Right lobe of liver (tissue), 6 donors: ENCODE measurements at places on chromosomes 1 and 21. TPM values are rescaled to one million over a fixed set of nuclear protein-coding genes. Genes with fewer than 3 reads are reported as not detected.

- no peak for DNase-seq
Measured at GRCh38 chr1:16168622-16169360, 12.9 kb upstream of the EPHA2 start.

- DNase-seq: no peak
Measured at GRCh38 chr1:156204686-156205085, 8.1 kb upstream of the PMF1 start.

GRCh38 chr1:170660281-170660713 lies 3.6 kb upstream of the PRRX1 start:
- no peak for DNase-seq

DNA sequence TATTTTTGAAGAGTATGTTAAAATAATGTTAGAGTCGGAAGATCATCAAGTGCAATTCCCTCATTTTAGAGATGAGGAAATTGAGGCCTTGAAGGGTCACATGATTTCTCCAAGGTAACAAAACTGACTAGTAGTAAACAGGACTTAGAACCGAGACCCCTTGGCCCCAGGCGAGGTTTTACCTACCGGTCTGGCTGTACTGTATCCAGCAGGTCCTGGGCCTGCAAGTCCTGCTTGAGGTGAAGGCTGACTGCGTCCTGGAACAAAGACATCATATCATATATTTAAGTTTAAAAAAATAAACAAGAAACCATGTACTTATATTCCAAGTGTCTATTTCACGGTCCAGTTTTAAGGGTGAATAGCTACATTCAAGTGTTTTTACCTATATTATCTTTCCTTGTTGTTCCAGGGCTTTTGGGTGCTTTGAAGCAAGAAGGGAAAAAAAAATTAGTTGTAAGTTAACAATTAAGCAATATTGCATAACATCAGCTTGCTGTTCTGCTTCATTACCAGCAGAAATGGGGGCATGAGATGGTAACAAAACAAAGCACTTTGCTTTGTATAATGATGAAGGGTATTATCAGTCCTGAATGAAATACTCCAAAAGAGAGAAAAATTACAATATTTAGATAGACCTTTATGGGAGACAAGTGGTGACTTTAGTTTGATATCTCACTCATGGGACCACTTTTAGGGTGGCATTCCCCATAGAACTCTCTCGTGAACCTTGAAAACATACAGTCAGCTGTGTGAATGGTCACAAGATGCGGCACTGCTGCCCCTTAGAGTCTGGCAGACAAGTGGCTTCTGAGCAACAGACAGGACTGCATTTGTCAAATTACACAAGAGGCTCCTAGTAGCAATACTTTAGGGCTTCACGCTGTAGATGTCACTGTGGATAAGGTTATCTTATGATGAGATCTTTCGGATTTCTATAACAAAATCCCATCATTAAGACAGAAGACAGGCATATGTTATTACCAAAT lies 29.8 kb upstream of the CFAP298 start:
- DNase-seq: peak; percentile 56

DNA sequence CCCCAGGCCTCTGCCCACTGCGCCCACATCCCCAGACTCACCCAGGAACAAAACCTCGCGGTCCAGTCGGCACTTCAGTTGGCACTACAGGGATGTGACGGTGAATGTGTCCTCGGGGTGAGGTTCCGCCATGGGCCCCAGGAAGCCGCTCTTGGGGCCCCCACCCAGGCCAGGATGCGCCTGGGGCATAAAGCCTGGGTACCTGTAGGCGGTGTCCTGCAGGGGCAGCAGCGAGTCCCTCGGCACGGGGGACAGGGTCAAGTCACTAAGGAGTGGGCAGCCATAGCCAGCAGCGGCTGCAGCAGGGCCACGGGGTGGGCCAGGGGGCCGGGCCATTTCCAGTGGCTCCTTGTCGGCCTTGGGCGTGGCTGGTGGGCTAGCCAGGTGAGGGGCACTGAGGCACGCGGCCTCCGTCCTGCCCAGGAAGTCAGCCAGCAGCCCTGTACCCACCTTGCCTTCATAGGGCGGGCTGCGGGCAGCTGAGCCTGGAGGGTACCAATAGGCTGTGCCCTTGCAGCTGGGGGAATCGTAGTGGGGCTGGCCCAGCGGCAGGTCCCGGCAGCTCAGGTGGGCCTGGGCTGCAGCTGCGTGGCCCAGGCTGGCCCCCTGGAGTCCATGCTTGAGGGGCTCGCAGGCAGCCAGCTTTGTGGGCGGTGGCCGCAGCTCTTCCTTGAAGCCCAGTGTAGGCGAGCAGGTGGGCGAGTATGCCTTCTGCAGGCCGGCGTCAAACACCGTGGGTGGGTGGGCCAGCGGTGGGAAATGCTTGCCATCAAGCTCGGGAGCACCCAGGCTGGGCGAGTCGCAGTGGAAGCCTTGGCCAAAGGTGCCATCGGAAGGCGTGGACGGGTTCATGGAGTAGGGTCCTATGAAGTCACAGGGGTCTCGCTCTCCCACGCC lies 56.5 kb downstream of the AHDC1 start:
- DNase-seq: no peak

DNA sequence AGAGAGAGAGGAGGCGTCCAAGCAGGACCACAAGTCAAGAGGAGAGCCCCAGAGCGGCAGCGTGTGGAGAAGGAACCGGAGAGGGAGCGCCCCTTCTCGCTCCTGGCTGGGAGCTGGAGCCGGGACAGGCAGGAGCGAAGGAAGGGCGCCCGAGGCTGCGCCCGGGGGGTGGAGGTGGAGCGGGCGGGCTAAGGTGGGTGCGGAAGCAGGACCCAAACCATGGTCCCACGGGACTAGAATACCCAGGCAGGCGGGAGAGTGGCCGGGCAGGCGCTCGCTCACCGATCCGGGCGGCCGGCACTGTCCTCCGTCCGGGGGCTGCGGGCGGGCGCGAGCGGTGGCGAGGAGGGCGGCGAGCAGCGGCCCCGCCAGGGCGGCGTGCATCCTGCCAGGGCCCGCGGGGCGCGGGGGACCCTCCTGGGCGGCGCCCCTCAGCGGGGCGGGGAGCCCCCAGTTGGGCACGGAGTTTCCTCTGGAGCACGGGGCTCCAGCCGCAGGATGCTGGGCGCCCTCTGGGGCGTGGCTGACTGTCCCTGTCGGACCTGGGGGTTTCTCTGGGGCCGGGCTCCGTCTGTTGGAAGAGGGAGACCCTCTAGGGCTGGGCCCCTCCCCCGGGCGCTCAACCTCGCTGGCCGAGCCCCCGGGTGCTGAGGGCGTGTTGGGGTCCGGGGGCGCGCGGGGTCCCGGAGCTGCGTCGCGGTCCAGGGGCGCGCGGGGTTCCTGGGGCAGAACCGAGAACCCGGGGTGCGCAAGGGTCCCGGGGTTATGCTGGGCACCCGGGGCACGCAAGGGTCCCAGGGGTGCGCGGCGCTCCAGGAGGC lies 569 bp downstream of the TRABD2B start:
- peak; percentile 67 for DNase-seq

GRCh38 chr1:67143966-67144365 lies 9.2 kb upstream of the C1orf141 start:
- no peak for DNase-seq

- DNase-seq: no peak
Measured at GRCh38 chr1:89710498-89711139, 77.7 kb downstream of the LRRC8C start.

DNA sequence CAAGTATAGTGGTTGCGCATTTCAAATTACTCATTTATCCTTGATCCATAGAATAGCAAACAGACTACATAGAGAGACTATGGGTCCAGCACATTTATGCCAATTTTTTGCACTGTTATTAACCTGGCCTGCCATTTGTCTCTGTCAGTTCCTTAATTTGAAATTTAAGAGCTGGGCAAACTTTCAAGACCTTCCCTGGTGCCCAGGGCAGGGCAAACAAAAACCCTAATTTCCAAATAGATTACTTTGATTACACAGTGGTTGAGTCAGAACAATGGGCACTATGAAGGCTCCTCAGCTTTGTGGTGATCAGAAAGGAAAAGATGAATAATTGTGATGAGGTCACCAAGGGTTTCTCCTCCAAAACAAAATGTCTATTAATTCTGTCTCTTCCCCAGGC lies 80.6 kb downstream of the TNFSF18 start:
- DNase-seq: no peak

DNA sequence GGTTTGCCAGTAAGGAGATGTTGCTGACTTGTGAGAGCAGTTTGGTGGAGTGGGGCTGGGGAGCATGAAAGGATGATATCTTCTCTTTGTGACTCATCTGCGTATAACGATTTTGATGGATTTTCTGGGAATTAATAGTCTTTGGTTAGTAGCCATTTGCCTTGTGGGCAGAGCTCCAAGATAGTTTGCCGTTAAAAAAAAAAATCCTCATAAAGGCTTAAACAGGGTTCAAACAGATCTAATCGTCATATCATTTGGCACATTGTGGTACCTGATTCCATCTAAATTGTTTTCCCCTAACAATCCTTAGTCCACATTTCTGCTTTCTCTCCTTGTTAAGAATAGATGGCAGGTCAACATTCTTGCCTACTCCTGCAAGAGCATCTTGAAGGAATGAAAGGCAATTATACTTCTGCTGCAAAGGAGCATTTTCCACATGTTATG lies 168.0 kb downstream of the PPP1R12B start:
- no peak for DNase-seq

DNA sequence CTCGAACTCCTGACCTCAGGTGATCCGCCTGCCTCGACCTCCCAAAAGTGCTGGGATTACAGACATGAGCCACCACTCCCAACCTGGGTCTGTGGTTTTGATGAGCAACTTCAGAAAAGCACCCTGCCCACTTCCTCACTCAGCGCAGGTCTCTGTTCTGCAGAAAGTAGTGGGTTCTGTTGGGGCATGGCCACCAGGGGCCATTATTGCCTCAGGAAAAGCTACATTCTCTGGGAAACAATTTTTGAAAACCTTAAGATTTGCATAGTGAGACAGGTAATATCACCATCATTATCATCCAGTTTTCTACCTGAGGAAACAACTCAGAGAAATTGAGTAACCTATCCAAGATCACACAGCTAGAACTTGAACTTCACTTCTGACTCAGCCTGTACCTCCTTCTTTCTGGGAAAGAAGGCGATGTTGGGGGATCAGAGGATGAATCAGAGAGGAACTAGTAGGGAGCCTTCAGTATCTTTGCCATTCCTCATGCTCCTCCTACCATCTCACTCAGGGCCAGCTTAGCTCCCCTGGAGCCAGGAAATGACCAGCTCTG lies 7.1 kb upstream of the NES start:
- no peak for DNase-seq

- no peak for DNase-seq
Measured at GRCh38 chr1:72111662-72112061, 170.7 kb downstream of the NEGR1 start.

DNA sequence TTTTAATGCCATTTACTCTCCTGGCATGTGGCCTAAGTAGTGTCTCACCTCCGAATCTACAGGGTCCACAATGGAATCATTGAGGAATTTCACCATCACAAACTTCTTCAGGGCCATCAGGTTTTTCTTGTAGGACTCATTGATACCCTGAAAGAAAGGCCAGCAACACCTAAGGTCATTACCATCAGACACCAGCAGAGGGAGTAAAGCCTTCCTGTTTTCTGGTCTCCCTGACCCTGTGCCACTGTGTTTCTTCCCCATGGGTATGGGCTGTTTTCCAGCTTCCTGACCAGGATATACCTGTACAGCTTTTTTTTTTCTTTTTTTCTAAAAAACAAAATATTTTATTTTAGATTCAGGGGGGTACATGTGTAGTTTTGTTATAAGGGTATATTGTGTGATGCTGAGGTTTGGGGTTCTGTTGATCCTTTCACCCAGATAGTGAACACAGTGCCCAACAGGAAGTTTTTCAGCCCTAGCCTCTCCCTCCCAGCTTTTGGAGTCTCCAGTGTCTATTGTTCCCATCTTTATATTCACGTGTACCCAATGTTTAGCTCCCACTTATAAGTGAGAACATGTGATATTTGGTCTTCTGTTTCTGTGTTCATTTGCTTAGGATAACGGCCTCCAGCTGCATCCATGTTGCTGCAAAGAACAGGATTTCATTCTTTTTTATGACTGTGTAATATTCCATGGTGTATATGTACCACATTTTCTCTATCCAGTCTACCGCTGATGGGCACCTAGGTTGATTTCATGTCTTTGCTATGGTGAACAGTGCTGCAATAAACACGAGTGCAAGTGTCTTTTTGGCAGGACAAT lies 18.3 kb downstream of the PPT1 start:
- no peak for DNase-seq

DNA sequence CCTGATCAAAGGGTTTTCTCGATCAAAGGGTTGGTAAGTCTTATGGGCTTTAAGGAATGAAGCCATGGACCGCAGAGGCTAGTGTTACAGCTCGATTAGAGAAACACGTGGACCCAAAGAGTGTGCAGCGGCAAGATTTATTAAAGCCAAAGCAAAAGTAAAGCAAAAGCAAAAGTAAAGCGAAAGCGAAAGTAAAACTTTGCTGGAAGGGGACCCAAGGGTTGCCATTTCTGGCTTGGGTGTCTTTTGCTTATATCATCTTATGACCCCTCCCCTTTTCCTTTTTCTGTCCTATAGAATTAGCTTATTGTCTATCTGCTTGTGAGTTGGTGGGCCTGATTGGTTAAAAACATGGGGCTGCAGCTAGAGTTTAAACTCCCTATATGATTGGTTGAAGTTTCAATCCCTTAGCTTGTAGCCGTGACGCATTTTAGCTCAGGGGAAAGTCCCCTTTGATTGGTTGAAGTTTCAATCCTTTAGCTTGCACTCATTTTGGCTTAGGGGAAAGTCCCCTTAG lies 957.0 kb downstream of the AMY1C start:
- no peak for DNase-seq

DNA sequence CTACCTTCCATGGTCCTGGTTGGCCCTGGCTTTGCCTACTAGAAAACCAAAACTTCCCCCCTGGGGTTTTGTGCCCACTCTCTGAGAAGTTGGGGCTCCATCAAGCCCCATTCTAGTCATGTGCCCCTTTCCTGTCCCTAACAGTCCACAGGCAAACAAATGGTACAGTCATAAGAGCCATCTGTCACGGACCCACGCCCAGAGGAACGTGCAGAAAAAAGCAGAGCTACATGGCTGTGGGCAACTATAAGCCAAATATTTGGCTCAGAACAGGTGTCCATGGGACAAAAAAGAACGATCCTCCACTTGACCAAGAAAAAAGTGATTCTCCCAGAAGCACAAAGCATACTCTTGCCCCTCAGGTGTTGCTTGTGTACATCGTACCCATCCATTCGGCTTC lies 14.6 kb upstream of the TRNAU1AP start:
- DNase-seq: no peak

Gene FABP3
- total RNA-seq: 5.6 TPM

Gene CLCA4
- total RNA-seq: not detected

Gene NPL
- total RNA-seq: 12.7 TPM

Gene TNNI3K
- 1.0 TPM for total RNA-seq
